ENCODE measurements at places on chromosomes 16 and 17. TPM values are rescaled to one million over a fixed set of nuclear protein-coding genes. Genes with fewer than 3 reads are reported as not detected.

The CD300E gene
- not detected for total RNA-seq

The PFAS gene
- total RNA-seq: 229 TPM

DNA sequence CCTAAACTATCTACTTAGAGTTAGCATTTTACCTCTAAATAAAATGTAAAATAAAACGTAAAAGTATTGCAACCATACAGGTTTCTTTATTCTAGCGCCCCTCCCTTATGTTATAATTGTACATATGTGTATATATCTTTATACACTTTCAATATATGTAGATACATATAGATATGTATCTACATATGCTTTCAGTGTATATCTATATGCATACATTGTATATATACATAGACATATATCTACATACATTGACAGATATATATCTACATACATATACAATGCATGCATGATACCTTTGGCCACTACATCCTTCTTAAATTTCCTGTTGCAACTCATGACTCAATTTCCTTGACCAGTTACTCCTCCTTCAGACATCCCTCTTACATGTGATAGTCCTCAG, 16.7 kb downstream of the BPTF start:
- DNase-seq: no peak

GRCh38 chr17:83195330-83196023, 116.1 kb downstream of the METRNL start:
- no peak for DNase-seq

- no peak for DNase-seq
Observed at GRCh38 chr16:9422762-9423513, 331.5 kb downstream of the HAPSTR1 start.

GRCh38 chr17:20774472-20775135, 195.1 kb downstream of the CDRT15L2 start:
- no peak for DNase-seq

The SULT1A3 gene
- total RNA-seq: 7.1 TPM

The WNT9B gene
- total RNA-seq: 0.87 TPM

The HOXB8 gene
- not detected for total RNA-seq

The CBX1 gene
- total RNA-seq: 162 TPM

GRCh38 chr17:61238455-61238933, 161.1 kb upstream of the TBX2 start:
- no peak for DNase-seq

The ADAMTS18 gene
- 0.94 TPM for total RNA-seq

GRCh38 chr16:4935241-4935855, 1.6 kb downstream of the PPL start:
- no peak for DNase-seq

DNA sequence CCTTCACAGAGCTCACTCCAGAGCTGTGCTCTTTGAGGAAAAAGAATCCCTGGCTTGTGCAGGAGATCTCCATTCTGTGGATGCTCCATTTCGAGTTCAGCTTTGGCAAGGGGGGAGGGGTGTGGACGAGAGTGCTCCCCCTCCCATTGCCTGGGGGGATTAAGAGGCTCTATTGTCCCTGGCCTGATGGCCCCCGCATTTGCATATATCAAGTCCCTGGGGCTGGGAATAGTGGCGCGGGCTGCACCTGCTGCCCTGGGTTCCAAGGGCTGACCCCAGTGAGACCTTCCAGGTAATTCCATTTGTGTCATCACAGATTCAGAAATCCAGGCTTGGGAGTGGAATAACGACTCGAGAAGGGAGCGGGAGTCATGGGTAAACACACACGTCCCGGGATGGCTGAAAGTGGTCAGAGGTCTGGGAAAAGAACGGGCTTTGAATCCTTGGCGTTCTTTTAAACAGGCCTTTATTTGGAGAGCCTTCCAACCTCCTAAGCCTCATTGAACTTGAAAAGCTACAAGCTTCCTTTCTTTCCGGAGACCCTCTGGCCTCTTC, 479.3 kb downstream of the HS3ST3B1 start:
- DNase-seq: peak; percentile 36

DNA sequence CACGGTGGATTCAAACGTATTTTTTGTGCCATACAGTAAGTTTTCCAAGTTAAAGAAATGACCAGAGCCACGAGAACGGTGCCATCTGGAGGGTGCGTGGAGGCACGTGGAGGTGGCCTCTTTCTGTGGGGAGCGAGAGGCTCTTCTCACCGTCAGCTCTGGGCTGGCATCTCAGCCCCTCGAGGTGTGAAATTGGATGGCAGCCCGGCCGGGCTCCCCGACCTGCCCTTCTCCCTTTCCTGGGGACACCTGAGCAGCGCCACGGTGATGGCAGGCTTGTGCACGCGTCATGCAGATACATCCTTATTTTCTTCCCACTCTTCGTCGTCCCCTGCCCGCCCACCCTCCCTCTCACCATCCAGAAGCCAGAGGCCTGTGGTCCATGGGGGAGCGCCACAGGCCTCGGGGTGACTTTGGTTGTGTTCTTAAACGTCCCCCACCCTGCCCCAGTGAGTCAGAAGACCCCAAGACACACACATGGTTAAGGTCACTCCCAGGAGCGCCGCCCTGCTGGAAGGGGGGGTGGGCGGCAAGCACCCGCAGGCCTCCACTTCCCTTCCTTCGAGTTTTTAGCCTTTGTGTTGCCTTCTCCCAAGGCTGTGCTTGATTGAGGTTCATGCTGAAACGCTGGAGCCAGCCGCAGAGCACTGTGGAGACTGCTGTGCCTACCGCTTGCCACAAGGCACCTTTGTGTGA, 109.4 kb downstream of the BANP start:
- DNase-seq: no peak

The NPIPB6 gene
- 0.83 TPM for total RNA-seq

The CCL2 gene
- total RNA-seq: 2.5 TPM

The MRC2 gene
- 30.3 TPM for total RNA-seq

- DNase-seq: no peak
Observed at GRCh38 chr17:10311131-10311530, 61.7 kb downstream of the MYH13 start.

DNA sequence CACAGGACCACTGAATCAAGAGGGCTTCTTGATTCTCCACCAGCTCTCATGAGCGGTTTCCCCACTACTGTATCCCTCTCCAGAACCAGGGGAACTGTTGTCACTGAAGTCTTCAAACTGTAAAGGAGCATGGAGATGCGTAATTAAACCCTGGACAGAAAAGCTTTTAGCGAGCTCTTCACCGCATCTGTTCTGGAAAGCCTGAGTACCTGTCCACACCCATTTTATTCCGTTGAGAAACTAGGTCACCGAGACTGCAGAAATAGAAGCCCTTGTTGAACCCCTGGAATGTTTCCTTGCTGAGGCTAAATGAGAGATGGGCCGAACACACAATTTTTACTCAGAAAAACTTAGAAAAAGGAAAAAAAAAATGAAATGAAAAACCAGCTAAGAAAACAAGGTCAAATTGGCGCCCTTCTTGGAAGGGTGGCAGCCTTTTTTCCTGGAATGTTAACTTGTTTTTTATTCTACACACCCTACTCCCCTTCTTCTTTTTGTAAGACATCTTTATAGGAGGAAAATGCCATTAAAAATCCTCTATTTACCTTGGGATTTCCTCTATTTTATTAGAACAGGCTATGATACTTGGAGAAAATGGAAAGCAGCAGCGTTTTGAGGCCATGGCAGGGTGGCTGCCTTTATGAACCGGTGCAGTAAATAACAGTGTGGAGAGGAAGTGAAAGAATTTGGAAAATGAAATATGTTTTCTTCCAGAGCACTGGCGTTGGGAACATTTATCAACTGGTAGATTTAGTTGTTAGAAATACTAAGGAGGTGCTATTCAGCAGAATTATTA, 52.6 kb upstream of the CRISPLD2 start:
- DNase-seq: no peak

The C16orf92 gene
- not detected for total RNA-seq

DNA sequence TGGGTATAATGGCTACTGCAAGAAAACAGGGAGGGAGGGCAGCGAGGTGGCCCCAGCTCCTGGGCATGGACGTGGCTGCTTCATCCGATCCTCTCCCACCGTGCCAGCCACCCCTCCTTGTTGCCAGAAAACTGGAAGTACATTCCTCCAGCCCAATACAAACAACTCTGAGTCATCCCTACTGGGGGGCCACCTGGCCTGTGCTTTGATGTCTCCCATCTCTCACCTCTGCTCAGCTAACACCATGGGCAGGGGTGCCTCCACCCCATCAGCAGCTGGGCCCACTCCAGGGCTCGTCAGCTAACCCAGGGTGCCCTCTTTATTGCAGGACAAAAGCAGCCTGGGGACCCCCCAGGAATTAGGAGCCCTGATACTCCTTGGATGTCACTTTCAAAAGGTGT, 2.0 kb downstream of the RHBDF2 start:
- no peak for DNase-seq

The CLCN7 gene
- 80.6 TPM for total RNA-seq

DNA sequence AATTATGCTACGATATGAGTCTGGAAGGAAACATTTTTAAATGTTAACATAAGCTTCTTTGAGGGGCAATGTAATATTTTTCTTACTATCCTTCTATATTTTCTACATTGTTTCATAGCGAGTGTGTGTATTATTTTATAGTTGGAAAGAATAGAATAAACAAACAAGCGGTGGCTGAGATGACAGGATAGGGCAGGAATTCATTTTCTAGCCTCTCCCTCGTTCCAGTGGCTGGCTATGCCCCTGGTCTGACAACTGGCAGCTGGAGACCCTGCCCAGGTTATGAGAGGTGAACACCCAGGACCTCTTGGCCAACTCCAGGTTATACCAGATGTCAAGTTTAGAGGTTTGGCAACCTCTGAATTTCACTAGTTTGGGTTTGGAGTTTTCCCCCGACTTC, 14.5 kb upstream of the TNRC6C start:
- no peak for DNase-seq

The IRX5 gene
- total RNA-seq: 0.35 TPM

DNA sequence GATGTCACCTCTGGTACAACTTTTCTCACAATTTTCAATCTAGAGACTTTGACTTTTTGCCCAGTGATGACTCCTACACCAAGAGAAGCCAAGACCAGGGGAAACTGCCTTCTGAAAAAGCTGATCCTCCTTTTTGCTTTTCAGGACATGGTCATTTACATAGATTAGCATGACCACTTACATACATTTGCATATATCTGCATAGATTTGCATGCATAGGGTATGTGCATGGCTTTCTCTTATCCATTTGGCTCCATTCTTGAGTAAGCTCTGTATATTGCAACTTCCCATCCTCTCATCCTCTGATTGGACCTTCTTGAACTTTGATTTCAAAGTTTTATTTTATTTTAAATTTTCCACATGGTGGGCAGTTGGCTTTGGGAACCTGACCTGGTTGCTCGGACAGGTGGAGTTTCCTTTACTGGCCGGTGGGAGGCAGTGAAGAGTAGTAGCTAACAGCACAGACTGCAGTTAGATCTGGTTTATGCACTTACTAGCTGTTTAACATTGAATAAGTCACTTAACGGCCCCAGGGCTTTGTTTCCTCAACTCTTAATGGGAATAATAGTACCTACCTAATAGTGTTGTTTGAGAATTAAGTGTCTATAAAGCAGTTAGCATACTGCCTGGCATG, 92.9 kb downstream of the GPR139 start:
- DNase-seq: peak; percentile 41

GRCh38 chr17:80947200-80947940, 44.3 kb upstream of the CHMP6 start:
- DNase-seq: peak; percentile 4

The HSD3B7 gene
- total RNA-seq: 4.5 TPM

DNA sequence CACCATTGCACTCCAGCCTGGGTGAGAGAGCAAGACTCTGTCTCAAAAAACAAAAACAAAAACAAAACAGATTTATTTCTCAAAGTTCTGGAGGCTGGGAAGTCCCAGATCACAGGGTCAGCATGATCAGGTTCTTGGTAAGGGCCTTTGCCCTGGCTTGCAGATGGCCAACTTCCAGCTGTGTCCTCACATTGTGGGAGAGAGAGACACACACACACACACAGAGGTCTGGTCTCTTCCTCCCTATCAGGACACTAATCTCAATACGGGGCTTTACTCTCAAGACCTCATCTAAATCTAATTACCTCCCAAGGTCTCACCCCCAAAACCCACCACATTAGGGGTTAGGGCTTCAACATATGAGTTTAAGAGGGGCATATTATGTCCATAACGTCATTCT, 26.4 kb upstream of the TAOK1 start:
- no peak for DNase-seq

GRCh38 chr17:38598536-38598935, 7.2 kb downstream of the SRCIN1 start:
- DNase-seq: peak; percentile 92

DNA sequence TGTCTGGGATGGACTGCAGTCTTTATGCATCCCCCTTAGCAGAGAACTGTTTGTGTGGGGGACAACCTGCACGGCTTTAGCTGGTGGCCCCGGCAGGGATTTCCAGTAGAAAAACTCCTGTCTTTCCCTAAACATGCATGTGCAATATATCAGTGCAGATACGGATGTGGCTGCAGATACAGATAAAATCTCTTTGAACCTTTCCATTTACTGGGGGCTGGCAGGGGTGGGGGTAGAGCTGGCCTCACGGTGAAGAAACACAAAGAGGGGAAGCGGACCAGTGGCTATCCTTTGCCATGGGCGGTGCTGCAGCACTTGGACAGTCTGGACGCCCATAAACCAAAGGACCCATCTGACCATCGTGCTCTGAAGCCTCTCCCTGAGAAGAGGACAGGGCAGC, 201.3 kb downstream of the ZFHX3 start:
- no peak for DNase-seq

GRCh38 chr16:49800876-49801275, 55.0 kb downstream of the ZNF423 start:
- DNase-seq: no peak

GRCh38 chr17:4607261-4607741, 23.0 kb downstream of the SMTNL2 start:
- DNase-seq: no peak

DNA sequence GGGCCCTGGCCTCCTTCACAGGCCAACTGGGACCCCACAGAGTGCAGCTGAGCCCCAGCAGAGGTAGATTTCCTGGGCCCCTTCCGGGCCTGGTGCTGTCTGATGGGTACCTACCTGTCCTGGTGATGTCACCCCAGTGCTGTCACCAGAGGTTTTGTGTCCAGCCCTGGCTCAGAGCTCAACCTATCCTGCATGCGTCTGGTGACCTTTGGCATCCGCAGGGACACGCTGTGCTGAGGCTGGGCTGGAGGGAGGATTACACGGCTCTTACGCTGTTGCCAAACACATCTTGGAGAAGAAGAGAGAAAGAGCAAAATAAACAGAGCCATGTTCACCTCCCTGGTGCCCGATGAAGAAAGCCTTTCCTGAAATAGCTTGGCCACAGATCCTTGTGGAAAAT, 70.6 kb upstream of the MED9 start:
- DNase-seq: no peak

DNA sequence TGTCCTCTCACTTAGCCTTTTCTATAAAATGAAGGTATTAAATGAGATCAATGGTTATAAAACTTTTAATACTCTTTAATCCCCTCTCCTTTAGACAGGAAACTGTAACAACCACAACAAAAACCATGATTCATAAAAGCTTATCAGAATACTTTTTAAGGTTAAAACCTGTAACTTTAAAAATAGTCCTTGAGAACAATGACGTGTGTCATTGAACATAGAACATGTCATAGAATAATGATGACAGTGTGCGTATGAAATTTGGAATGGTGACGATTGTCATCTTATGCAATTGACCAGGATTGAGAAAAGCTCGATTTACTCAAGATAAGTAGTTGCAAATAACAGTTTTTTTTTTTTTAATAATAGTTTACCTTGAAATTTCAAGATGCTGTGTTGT, 94.1 kb downstream of the PLCG2 start:
- no peak for DNase-seq

Measured in WTC11 (cell line).